SK-N-SH treated with all-trans-retinoic acid at 6 μM for 48 hours (cell line): ENCODE measurements at places on chromosomes 6 and 20.

GRCh38 chr6:36727505-36728021 is 29.9 kb downstream of the RAB44 start:
- ATAC-seq, result no peak

GRCh38 chr6:13101409-13101808 is 226.9 kb downstream of the TBC1D7 start:
- ATAC-seq, result no peak

DNA sequence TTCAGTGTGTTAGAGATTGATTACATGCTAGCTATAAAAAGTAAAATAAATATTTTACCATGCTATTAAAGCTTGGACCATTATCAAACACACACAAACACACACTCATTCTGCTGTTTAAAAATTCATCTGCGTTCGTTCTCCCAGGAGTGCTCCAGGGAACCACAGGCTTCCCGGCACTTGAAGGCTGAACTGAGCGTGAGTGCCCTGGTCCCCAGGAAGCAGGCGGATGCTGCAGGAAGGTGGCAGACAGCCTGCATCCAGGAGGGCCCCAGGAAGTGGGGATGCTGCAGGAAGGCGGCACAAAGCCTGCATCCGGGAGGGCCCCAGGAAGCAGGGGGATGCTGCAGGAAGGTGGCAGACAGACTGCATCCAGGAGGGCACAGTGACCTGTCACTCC is 147.2 kb upstream of the SNX9 start:
- no peak for ATAC-seq

- ATAC-seq, result no peak
Observed at GRCh38 chr6:144152334-144152900, 2.1 kb downstream of the STX11 start.

GRCh38 chr6:136771306-136771705 is 21.0 kb downstream of the MAP3K5 start:
- no peak for ATAC-seq

- no peak for ATAC-seq
Observed at GRCh38 chr6:144659202-144660182, 374.4 kb downstream of the UTRN start.

- no peak for ATAC-seq
Observed at GRCh38 chr6:43865932-43866645, 96.1 kb downstream of the VEGFA start.

GRCh38 chr6:100372326-100373091 is 92.2 kb downstream of the SIM1 start:
- ATAC-seq, result no peak

DNA sequence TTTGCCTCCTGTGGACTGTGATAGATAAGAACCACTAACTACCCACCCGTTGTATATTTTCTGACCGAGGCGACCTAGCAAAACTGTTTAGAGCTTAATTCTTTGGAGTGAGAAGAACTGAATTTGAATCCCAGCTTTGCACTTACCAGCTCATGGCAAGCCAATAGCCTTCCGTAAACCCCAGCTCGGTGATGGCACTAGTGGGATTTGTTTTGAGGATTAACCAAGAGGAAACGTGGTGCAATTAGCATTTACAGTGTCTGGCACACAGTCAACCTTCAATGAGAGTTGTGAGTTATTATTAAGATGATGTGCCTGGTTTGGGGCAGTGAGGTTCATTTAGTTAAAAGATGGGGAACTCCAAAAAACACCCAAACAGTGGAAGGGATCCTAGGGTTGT is 12.3 kb upstream of the DSP start:
- ATAC-seq, result no peak

DNA sequence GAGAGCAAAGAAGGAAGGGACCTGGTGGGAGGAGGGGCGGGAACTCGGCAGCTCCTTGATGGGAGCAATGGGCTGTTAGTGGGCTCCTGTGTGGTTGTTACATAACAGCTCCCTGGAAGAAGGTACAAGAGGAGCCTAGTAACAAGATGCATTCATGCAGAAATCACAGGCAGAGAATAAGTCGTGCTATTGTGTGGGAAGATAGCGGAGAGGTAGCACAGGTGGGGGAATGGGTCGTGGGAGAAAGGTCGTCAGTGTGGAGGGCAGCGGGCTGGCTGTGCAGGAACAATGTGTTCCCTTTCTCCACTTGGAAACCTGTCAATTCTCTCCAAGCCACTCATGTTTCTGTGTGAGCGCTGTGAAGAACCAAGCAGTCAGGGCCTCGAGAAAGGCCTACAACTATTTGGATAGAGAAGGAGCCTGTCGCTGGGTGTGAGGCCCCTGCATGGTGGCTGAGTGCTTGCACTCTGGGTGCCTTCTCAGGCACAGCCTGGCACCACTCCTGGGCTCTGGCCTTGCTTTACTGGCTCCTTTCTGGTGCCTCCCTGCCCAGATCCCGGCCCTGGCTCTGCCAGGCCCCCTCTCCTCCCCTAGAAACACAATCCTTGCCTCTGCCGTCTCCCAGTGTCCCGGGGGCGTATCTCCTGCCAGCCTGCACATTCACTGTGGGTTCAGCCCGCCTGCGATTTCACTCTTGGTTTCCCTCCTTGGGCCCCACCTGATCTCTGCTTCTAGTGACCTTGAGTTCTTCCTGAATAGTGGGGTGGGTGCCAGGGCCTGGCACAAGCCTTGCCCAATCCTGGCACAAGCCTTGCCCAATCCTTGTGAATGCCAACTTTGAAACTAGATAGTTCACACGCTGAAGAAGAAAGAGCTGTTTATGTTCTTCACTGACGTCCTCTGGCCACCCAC is 7.4 kb upstream of the FGD2 start:
- no peak for ATAC-seq

DNA sequence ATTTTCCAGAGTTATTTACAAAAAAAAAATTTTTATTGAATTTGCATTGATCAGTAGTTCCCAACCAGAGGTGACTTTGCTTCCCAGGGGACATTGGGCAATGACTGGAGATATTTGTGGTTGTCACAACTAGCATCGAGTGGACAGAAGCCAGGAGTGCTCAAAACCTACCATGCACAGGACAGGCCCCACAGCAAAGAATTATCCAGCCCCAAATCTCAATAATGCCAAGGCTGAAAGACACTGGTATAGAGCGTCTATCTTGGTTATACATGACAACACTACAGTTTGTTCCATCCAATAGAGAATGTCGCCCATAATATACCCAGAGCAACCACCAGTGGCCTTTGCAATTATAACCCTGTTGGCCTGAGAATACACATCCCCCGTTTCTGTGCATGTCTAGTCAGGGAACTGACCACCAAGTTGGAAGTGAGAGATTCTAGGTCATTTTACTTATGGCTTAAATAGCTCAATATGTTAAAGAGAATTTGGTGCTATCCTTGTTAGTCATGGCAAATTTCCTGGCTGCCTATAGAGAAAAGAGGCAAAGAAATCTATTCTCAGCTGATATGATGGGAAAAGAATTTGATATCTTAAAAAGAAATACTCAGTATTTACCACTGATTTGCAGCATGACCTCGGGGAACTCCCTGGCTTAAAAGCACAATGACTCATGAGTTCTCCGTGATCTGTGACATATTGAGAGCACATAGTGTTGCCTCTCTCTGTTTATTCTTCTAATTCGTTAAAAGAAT is 76.0 kb upstream of the ADTRP start:
- ATAC-seq, result peak; percentile 90

DNA sequence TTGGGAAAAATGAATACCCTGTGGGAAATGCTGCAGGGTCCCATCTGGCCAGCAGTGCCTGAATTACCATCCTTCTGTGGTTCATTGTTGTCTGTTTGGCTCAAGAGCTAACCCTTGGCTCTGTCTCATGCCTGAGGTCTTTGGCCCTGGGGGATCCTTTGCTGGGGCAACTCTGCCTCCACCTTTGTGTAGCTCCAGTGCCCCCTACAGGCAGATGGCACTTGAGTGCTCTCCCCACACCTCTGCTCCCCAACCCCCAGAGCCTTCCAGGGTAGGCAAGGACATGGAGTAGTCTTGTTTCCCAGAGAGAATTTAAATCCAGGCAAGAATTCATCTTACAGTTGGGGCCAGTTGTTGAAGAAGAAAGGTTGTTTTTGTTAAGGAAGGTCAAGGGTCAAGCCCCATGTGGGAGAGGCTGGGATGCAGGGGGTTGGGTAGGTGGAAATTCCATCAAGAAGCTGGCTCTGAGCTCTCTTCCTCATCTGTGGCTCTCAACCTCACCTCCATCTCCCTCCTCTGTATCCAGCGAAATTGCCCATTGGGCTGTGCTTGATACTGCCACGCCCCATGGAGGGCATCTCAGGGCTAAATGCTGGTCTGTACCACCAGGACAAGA is 44.2 kb downstream of the ZNF831 start:
- ATAC-seq, result peak; percentile 55; the same call in 2 of the 3 replicates

DNA sequence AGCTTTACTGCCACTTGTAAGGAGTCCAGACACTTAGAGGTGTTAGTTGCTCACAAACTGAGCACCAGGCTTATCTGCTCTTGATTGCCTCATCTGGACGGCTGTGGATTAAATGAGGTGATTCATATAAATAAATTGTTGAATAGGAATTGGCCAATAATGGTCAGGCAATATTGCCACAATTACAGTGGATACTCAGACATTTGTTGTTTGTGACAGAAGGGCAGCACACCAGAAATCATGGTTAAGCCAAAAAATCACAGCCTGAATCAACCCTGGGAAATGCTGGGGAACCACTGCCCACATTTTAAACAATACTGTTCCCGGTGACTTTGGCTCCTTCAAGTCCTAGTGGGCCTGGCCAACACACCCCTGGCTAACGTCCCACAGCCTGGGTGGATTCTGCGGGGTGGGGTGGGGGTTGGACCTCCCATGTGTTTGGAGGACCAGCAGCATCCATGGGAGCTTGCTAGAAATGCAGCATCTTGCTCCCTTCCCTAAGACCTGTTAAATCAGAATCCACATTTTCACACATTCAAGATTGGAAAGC is 29.5 kb upstream of the SPDEF start:
- ATAC-seq, result no peak

GRCh38 chr6:49576618-49577017 is 26.1 kb downstream of the C6orf141 start:
- ATAC-seq, result no peak

- no peak for ATAC-seq
Observed at GRCh38 chr6:90484903-90485302, 102.0 kb downstream of the MAP3K7 start.

- ATAC-seq, result no peak
Observed at GRCh38 chr20:39282619-39283092, 320.5 kb downstream of the DHX35 start.

DNA sequence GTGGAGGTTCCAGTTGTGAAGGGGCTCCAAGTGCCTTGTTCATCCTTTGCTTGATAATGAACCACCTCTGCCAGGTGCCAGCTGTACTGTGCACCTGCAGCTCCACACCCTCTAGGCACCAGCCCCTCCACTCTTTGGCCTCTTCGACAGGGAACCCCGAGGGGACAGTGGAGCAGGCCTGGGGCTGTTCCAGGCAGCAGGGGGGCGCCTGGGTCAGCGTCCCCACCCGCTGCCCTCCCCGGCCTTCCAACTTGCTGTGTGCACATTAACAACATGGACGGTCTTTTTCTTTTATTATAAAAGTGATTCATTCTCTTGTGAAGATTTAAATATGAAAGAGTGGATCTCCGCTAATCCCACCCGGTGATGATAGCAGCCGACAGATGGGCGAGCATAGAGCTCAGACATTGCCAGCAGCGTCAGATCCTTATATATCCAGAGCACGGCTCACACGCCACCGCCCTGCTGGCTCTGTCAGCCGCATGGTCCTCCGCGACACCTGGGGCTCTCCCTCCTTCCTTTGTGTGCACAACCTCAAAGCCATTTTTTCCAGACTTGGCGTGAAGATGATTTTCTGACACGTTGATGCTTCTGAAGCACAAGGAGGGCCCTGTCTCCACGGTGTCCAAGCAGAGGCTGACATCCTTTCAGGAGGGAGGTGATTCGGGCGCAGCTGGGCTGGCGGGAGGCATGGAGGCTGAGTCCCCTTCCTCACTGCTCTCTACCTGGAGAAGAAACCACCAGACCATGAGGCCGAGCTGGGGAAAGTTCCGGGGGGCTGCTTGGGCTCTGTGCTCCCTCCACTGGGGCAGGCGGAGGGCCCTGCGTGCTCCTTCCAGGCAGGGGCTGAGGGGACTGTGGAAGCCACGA is 22.2 kb upstream of the MRGBP start:
- ATAC-seq, result no peak

DNA sequence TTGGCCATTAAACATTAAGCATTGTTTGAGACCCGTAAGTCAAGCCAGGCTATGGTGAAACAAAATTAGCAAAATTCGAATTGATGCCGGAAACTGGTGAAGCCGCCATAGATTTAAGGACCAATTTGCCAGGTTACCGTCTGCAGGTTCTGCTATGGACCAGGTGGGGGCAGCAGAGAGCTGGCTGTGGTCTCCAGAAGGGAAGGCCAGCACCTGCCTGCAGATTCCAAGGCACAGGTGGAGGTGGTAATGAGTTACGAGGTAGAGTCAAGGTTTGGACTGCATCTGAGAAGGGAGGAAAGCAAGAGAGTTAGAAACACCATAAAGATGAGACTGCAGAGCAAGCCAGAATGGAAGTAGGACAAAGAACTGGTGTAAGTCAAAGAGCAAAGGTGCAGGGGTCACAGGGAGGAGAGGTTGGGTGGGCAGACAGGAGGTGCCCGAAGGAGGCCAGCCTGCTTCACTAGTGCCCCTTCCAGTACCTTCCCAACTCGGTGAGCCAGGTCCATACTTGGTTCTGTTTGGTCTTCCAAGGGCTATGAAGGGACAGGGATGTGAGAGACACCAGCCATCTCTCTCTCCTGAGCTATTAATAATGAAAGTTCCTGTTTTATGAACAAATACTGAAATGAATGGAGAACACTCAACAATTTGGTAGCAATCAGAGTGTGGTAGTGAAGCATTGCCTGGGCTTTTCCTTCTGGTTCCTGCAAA is 131.6 kb upstream of the ESR1 start:
- ATAC-seq, result peak; percentile 78

GRCh38 chr6:164692772-164693510 is 616.5 kb downstream of the C6orf118 start:
- ATAC-seq, result no peak

- no peak for ATAC-seq
Observed at GRCh38 chr6:163651426-163651825, 236.9 kb downstream of the QKI start.
